ENCODE measurements at places on chromosomes 12 and 14. TPM values are rescaled to one million over a fixed set of nuclear protein-coding genes. Genes with fewer than 3 reads are reported as not detected.

- DNase-seq: no peak
- H3K27ac ChIP-seq: no peak overlapping the region
- no peak overlapping the region for H3K4me3 ChIP-seq
- no peaks in the 10 kb centered on the region for H3K36me3 ChIP-seq
- H3K27me3 ChIP-seq: peaks cover 6% of the 10 kb centered on the region
- peaks cover 20% of the 10 kb centered on the region for H3K4me1 ChIP-seq
Observed at GRCh38 chr14:61563880-61564617, 131.3 kb upstream of the HIF1A start.

The SPX gene
- 4.3 TPM for total RNA-seq

GRCh38 chr14:94636744-94637412, 24.7 kb downstream of the SERPINA3 start:
- H3K4me1 ChIP-seq: no peaks in the 10 kb centered on the region
- H3K36me3 ChIP-seq: no peaks in the 10 kb centered on the region
- H3K27me3 ChIP-seq: no peaks in the 10 kb centered on the region
- H3K4me3 ChIP-seq: no peak overlapping the region
- H3K27ac ChIP-seq: no peak overlapping the region
- no peak for DNase-seq

The MGP gene
- 326 TPM for total RNA-seq

The NANOG gene
- 0.20 TPM for total RNA-seq

The CKAP4 gene
- 44.3 TPM for total RNA-seq

DNA sequence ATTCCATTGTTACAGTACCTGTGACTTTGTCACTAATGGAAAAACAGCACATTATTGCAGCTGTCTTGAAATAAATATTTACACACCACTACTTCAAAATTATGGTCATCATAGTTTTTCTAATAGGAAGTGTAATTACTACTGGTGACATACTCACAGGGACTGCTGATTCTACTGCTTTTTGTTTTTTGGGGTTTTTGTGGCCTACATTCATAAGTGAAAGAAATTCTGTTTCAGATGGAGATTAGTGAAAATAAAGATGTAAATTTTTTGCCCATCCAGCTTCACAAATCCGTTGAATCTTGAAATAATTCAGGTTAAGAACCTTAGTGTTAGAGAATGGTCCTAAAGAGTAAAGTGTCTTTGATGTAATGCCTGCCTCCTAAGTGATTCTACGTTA, 17.5 kb downstream of the KNTC1 start:
- H3K36me3 ChIP-seq: peaks cover 28% of the 10 kb centered on the region
- H3K27me3 ChIP-seq: no peaks in the 10 kb centered on the region
- DNase-seq: no peak
- H3K4me3 ChIP-seq: no peak overlapping the region

DNA sequence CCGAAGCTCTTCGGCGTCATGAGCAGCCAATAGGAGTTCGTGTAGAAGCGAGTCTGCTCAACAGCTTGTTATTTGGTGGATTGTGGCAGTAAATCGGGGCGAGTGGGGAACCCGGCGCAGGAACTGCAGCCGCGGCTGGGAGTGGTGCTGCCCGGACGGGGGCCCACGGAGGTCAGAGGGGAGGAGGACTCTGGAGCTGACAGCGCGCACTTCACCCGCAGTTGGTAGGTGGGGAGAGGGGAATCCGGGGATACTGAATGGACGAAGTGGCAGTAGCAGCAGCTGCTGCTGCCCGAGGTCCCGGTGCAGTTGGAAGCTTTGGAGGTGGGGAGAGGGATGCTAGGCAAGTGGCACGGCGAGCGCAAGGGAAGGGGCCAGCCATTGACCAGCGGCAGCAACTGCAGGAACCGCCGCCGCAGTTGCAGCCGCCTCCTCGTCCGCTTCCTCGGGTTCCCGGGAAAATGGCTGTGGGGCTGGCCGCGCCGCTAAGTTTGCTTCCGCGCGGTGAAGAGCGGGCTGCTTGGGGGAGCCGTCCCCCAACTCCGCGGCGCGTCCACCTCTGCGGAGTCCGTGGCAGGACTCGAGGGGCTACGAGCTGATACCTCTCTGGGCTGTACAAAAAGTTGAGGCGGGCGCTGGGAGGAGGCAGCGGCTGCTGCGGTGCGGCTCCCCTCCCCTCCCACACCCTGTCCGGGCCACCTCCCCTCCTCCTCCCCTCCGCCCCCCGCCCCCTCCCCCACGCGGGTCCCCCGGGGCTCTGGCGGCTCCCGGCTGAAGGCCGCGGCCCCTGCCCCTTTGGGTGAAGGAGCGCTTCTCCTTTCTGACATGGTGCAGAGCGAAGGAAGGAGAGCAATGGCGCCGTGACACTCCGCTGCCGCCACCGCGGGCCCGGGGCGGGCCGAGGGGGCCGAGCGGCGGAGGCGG, at the start of gene ARID4A:
Gene ARID4A, plus strand, starts transcription at position 79 of the 924 bp plus-strand sequence. CDS start 1,300 bp downstream, outside the sequence.
- peak; percentile 9 for DNase-seq
- H3K4me1 ChIP-seq: peaks cover under 1% of the 10 kb centered on the region
- peak within 1 kb of the TSS; percentile 95 for H3K4me3 ChIP-seq
- no peaks in the 10 kb centered on the region for H3K27me3 ChIP-seq
- peak within 1 kb of the TSS; percentile 100 for H3K27ac ChIP-seq

DNA sequence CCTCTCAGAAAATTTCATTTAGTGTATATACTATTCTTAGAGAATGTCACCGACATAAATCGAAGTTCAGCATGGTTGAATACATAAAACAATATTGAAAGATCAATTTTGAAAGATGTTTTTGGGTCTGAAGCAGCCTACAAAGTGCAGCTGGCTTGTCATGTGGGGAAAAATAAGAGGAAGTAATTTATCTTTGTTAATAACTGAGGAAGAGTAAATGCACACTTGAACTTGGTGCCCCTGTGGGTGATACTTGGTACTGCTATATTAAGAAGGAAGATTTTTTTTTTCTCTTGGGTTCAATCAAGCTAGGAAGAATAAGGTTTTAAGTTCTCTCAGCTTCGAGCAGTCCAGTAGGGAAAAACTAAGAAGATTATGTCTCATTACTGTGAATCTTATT, 661.3 kb downstream of the RPL10L start:
- no peaks in the 10 kb centered on the region for H3K36me3 ChIP-seq
- H3K4me3 ChIP-seq: no peak overlapping the region
- H3K27me3 ChIP-seq: no peaks in the 10 kb centered on the region
- no peaks in the 10 kb centered on the region for H3K4me1 ChIP-seq
- no peak overlapping the region for H3K27ac ChIP-seq

The LMNTD1 gene
- total RNA-seq: 2.5 TPM

- no peak overlapping the region for H3K4me3 ChIP-seq
- DNase-seq: no peak
- peaks cover 31% of the 10 kb centered on the region for H3K36me3 ChIP-seq
- peaks cover 43% of the 10 kb centered on the region for H3K4me1 ChIP-seq
Observed at GRCh38 chr12:113228394-113229028, 7.2 kb downstream of the TPCN1 start.

- H3K36me3 ChIP-seq: peaks cover 32% of the 10 kb centered on the region
- H3K4me3 ChIP-seq: no peak overlapping the region
- DNase-seq: no peak
- H3K4me1 ChIP-seq: peaks cover 10% of the 10 kb centered on the region
Observed at GRCh38 chr12:119153477-119154434, 25.0 kb upstream of the HSPB8 start.

DNA sequence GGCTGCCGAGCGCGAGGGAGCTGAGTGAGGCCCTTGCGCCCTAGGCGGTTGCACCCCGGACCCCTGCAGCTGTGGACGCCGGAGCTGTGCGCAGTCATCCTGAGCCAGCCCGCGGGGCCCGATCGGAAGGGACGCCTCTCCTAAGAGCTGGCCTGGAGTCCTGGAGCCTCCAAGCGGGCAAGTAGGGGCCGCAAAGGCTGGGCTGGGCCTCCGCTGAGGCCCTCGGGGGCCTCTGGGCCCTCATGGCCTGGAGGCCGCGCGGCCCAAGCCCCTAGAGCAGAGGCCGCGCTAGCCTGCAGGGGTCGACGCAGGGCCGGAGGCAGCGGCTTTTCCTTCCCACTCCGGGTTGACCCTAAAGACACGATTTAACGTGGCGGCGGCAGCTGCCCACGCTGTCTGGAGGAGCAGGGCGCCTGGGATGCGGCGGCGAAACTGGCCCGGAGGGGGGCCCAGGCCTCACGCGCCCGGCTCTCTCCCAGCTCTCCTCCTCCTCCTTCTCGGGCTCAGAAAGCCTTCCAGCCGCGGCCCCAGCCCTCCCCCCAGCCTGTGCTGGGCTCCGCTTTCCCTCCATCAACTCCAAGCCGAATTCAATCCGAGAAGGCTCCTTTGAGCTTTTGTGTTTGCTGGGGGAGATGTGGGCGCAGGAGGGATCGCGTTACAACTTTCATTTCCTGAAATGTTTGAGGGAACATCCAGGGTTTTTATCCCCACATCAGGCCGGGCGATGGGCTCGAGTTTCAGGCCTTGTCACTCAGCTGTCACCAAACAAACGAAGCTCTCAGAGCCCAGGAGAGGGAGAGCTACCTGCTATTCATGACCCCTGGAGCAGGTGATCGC, 11.6 kb downstream of the SIX1 start:
- peaks cover 22% of the 10 kb centered on the region for H3K4me1 ChIP-seq
- H3K36me3 ChIP-seq: no peaks in the 10 kb centered on the region
- H3K27ac ChIP-seq: peak overlapping the region; percentile 47
- H3K4me3 ChIP-seq: peak overlapping the region; percentile 9

The EML1 gene
- 38.1 TPM for total RNA-seq

GRCh38 chr14:46487582-46488350, 163.8 kb downstream of the RPL10L start:
- no peaks in the 10 kb centered on the region for H3K27me3 ChIP-seq
- H3K4me3 ChIP-seq: no peak overlapping the region
- no peak for DNase-seq
- no peaks in the 10 kb centered on the region for H3K36me3 ChIP-seq
- H3K27ac ChIP-seq: no peak overlapping the region

DNA sequence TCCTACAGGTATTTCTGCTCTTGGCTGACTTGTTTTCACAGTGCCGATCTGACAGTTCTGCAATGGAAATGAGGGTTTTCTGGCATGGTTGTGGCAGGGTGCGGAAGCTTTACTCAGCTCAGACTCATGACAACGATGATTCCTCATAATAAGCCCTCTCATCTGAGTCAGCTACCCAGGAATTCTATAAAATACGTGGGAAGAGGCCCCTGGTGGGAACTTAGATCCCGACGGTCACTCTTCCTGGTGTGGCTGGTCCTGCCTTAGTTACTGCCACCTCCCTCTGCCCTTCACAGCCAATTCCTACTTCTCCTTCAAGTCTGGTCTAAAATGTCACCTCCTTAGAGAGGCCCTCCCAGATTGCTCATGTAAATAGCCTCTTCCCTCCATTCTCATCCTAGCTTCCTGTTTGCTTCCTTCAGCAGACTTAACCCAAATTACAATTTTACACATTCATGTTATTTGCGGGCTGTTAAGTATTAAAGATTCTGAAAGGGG, 104.2 kb upstream of the MAP1LC3B2 start:
- peaks cover 35% of the 10 kb centered on the region for H3K4me1 ChIP-seq
- no peak for DNase-seq
- H3K27ac ChIP-seq: peak overlapping the region; percentile 93

The PTCSC3 gene
- not detected for total RNA-seq

The TSPAN11 gene
- 9.3 TPM for total RNA-seq

GRCh38 chr12:102343361-102344121, 136.8 kb downstream of the IGF1 start:
- H3K4me3 ChIP-seq: no peak overlapping the region
- no peak overlapping the region for H3K27ac ChIP-seq
- DNase-seq: no peak
- no peaks in the 10 kb centered on the region for H3K4me1 ChIP-seq
- H3K36me3 ChIP-seq: no peaks in the 10 kb centered on the region

GRCh38 chr12:130473266-130473665, 135.6 kb downstream of the PIWIL1 start:
- H3K4me3 ChIP-seq: no peak overlapping the region
- H3K27ac ChIP-seq: no peak overlapping the region
- DNase-seq: no peak
- H3K4me1 ChIP-seq: peaks cover 33% of the 10 kb centered on the region

- no peaks in the 10 kb centered on the region for H3K27me3 ChIP-seq
- no peak overlapping the region for H3K27ac ChIP-seq
- no peaks in the 10 kb centered on the region for H3K4me1 ChIP-seq
- H3K36me3 ChIP-seq: no peaks in the 10 kb centered on the region
Observed at GRCh38 chr12:70254225-70254624, 11.0 kb downstream of the CNOT2 start.

DNA sequence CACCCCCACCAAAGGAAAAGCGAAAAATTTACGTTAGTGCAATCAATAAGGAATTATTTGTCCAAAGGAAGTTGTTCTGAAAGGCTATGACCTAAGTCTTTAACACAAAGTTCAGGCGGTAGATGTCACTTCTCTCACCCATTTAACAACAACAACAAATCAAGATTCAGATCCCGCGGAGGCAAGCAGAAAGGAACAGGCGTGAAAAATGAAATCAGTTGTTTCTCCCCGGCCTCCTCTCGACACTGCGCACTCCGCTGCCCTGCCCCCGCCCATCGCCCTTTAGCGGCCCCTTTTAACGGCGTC, 1.4 kb downstream of the DENND5B start:
- DNase-seq: no peak
- peak overlapping the region; percentile 85 for H3K27ac ChIP-seq
- H3K27me3 ChIP-seq: no peaks in the 10 kb centered on the region

GRCh38 chr14:75417674-75418073, 10.1 kb upstream of the JDP2 start:
- no peak overlapping the region for H3K4me3 ChIP-seq
- H3K36me3 ChIP-seq: no peaks in the 10 kb centered on the region
- peaks cover 11% of the 10 kb centered on the region for H3K4me1 ChIP-seq
- DNase-seq: no peak

GRCh38 chr14:89110110-89110509, 285.7 kb downstream of the TTC8 start:
- no peak overlapping the region for H3K4me3 ChIP-seq
- no peaks in the 10 kb centered on the region for H3K4me1 ChIP-seq
- no peak overlapping the region for H3K27ac ChIP-seq
- DNase-seq: no peak
- H3K36me3 ChIP-seq: no peaks in the 10 kb centered on the region
- no peaks in the 10 kb centered on the region for H3K27me3 ChIP-seq

- peak; percentile 72 for DNase-seq
- peaks cover 30% of the 10 kb centered on the region for H3K4me1 ChIP-seq
- H3K27ac ChIP-seq: peak overlapping the region; percentile 85
- H3K36me3 ChIP-seq: peaks cover 22% of the 10 kb centered on the region
Observed at GRCh38 chr12:94262228-94263010, 114.0 kb downstream of the PLXNC1 start.

GRCh38 chr14:91685600-91685999, 46.3 kb downstream of the CATSPERB start:
- H3K36me3 ChIP-seq: no peaks in the 10 kb centered on the region
- H3K27me3 ChIP-seq: no peaks in the 10 kb centered on the region
- H3K27ac ChIP-seq: no peak overlapping the region
- no peak for DNase-seq
- no peak overlapping the region for H3K4me3 ChIP-seq

- peaks cover 36% of the 10 kb centered on the region for H3K27me3 ChIP-seq
- peak; percentile 52 for DNase-seq
- H3K27ac ChIP-seq: peak overlapping the region; percentile 76
- peak overlapping the region; percentile 76 for H3K4me3 ChIP-seq
- H3K36me3 ChIP-seq: no peaks in the 10 kb centered on the region
- peaks cover 29% of the 10 kb centered on the region for H3K4me1 ChIP-seq
Observed at GRCh38 chr12:46267825-46268582, 839 bp downstream of the SLC38A1 start.

DNA sequence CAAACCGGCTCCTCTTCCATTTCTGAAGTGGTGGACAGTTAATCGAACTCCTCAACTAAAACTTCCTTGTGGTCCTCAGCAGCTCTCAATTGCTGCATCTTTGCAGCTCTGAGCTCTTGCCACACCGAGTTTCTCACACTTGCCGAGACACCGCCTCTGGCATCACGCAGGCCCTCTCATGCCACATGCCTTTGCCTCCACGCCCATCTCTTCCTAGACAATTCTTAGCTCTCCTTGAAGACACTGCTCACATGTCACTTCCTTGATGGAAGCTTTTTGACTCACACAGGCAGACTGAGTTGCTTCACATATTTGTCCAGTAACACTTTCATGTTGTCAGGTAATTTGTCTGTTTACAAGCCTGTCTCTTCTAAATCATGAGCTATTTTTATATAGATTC, 29.2 kb downstream of the KCNA1 start:
- DNase-seq: no peak
- no peak overlapping the region for H3K4me3 ChIP-seq
- no peaks in the 10 kb centered on the region for H3K4me1 ChIP-seq
- H3K27ac ChIP-seq: no peak overlapping the region
